Activated naive CD4-positive, alpha-beta T cell (primary cell): ENCODE measurements at places on chromosomes 7 and 10.

GRCh38 chr7:69640216-69640615 lies 41.9 kb downstream of the AUTS2 start:
- DNase-seq: no peak

DNA sequence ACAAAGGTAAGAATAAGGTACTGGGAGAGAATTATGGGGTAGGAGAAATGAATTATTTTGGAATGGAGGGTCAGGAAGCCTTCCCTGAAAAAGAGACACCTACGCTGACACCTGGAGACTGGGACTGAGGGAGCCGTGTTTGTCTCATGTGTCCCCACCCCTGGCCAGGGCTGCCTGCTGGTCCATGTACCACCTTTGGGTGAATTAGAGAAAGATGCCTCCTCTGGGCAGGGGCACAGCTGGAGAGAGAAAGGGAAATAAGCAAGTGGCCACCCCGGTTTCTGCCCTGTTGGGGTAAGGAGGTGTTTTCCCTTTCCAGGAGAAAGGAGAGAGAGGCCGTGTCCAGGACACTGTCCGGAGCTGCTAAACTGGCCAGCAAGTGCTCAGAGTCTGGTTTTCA lies 21.8 kb downstream of the UBTD1 start:
- no peak for DNase-seq

DNA sequence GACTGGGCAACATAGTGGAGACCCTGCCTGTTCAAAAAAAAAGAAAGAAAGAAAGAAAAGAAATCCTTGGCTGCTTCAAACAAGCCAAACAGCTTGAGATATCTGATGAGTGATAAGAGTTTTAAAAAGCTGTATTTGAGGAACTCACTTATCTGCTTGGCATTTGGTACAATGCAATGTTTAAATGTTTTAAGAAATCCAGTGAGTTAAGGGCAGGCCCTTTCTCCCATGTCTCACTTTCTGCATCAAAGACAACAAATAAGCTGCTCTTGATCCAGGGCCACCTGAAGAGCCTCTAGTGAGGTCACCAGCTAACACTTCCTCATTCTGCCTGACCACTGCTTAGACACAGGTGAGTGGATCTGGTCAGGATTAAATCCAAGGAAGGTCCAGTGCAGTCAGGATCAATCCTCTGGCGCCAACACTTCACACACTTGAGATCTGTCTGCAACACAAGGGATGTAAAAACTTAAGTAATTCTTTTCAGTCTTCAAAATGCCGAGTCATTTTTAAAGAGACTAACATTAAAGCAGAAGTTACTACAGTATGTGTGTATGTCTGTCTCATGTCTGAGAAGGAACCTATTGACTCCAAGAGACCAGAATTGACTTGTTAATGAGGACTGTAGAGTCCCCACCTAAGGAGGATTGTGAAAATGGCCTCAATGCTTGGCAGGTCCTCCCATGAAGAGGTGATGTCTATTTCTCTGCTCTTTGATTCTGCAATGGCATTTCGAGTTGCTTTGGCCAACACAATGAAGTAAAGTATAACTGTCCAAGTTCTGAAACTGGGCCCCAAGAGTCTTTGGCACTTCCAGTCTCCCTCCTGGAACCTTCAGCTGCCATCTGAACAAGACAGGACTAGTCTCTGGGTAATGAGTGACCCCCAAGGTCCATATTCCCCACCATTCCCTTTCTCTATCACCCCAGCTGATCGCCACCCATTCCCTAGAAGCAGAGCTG lies 43.1 kb downstream of the CREB3L2 start:
- no peak for DNase-seq

GRCh38 chr10:88879534-88880281 lies at the start of gene STAMBPL1:
TSS of gene STAMBPL1 (plus strand) at chr10:88880245. CDS start at chr10:88901709, 21,464 bp downstream.
- peak; percentile 67 for DNase-seq

DNA sequence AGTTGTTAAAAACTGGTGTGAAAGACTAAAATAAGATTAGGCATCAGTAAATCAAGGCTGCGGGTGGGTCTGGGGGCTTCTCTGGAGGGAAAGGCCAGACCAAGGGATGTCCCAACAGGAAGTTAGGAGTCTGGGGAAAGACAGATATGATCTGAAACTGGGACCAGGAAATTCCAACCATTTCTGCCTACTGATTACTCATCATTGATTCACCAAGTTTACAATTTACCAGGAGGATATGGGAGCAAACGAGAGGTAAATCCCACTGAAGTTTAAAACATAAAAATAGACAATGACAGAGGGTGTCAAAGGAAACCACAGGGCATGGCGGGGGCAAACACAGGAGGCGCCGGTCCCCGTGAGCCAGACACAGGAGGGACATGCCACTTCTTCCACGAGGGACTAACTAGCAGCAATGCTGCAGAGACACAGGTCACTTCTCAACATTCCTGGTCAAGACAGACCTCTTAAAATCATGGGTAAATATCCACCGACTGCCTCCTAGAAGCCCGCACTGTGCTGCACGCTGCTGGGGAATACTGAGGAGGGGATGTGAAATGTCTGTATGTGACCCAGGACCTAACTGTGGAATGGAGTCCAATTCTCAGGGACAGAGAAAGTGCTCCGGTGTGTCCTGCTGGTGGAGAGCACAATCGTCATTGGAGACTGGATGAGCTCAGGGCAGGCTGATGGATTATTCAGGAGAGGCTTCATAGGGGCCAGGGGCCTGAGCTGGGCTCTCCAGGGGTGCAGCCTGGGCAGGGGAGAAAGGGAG lies 153.4 kb upstream of the KLF14 start:
- DNase-seq: no peak

DNA sequence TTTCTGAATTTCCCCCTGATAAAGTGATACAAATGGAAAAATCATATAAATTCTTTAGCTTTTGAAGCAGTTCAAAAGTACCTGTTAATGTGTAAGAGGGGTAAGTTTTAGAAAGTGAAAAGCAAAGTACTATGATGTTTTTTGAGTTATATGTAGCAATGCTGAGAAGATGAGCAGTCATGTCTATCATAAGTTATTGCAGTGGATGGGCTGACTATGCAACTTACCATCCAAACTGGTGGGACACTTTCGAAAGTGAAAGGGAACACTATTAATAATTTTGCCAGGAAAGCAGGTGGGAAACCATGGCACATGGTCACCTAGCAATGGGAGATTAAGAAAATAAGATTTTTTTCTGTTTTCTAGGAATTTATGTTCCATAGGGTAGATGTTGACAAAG lies 4.1 kb downstream of the MINPP1 start:
- DNase-seq: no peak

GRCh38 chr7:86776136-86776535 lies 132.4 kb downstream of the GRM3 start:
- DNase-seq: no peak

GRCh38 chr7:155804897-155805825 lies 7.1 kb downstream of the SHH start:
- peak; percentile 14 for DNase-seq

DNA sequence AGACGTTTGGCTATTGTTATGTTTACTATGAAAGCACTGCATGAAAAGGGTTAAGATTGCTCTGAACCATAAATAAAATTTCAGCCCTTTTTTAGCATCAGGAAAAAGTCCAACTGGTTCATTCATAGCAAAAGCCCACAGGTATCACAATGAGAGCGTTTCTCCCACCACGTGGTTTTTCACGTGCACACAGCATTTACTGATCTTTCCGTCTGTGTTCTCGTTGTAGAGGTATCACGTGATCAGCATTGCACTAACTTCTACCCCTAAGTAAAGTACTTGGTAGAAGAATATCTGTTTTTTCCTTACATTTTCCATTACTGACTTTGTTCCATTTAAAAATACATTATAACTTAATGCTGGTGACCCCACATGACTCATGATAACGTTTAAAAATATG lies 17.8 kb upstream of the CCDC3 start:
- no peak for DNase-seq

DNA sequence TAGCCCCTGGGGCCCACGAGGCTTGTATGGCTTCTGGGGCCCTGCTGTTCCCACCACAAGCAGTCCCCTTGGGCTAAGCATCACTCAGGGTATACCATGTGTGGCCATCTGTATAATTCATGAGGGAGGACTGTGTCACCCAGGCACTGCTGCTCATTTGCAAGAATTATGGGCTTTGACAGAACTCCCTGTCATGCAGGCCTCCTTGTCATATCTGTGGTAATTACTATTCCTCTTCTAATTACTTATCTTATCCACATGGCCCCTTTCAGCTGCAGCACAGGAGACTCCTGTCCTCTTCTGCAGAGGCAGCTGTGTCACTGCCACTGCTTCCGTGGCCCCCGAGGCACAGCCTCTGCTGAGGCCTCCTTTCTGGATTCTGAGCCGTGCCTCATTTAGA lies 46.3 kb downstream of the LRMDA start:
- DNase-seq: no peak

DNA sequence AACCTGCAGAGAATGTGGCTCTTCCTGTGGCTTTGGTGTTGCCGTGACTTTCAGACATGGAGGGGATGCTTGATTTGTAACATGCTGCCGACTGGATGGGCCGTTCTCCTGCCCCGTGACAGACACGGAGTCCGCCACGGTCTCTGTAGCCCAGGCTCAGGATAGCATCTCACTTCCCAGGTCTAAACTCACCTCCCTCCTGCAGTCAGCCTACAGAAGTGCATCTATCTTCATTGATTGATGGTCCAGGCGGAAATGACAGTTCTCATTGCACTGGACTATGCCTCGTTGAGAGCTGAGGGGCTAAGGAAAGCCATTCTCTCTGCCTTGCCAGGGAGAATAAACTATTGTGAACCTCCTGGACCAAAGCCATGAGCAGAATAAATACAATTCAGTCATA lies 77.5 kb downstream of the CHN2 start:
- no peak for DNase-seq

- no peak for DNase-seq
These were observed 40.6 kb upstream of the PIK3CG start for GRCh38 chr7:106824458-106824857.

GRCh38 chr7:102890292-102890970 lies 22.4 kb upstream of the LRRC17 start:
- DNase-seq: no peak

DNA sequence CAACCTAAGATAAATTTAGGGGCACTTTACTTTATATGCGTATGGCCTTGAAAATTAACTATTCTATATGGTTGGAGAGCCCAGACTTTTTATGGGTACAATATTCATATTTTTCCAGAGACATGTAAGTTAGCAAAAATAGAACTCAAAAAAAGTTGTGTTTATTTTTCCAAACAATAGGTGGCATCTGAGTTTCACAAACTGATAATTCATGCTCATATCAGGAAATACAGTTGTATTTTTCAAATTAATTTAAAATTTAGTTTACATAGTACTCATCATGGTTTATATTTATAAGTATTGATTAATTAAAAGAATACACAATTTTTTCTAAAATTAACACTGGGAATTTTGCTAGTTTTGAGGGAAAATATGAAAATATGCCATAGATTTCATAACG lies 34.6 kb downstream of the ANKRD7 start:
- no peak for DNase-seq

DNA sequence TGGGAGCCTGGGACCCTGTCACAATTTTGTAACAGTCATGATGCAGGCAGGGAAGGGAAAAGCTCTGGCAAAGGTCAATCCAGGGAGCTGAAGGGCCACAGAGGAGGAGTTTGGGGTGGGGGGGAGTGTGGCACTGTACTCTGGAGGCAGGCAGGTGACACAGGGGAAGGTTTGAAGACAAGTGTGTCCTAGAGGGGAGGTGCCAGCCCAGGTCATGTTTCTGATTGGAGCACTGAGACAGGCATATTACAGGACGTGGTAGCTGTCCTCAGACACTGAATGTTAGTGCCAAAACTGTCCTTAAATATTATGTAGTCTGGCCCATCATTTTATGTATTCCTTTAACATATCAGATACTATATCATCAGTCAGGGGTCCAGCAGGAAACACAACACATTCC lies 75.6 kb upstream of the LRRC4 start:
- DNase-seq: no peak

DNA sequence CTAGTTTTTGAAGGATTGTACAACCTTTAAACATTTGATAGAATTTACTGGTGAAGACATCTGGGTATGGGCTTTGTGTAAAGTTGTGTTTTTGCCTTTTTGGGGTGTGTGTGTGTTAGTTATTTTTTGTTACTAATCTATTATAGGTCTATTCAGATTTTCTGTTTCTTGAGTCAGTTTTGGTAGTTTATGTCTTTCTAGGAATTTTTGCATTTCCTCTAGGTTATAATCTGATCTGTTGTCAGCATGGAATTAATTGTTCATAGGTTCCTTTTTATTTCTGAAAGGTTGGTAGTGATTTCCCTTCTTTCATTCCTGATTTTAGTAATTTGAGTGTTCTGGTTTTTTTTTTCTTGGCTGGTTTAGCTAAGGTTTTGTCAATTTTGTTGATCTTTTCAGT lies 17.7 kb downstream of the SEPTIN7 start:
- DNase-seq: no peak
